ENCODE measurements at places on chromosomes 2 and 18.

DNA sequence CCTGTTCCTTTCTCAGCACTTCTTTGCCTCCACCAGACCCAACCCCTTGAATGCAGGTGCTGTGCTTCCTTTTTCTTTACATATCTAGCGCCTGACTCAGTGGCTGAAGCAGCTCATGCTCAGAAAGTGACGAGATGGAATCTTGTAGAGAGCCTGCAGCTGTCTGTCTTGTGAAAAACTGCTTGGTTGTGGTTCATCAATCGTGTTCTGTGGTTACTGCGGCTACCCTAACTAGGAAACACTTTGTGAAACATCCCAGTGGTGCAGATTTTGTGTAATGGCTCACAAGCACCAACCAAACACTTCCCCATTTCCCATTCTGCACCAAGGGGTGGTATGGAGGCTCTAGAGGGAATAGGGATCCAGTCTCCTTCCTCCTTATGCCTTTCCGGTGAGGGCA is 307.2 kb upstream of the MMADHC start:
- DNase-seq: no peak

GRCh38 chr2:22934747-22935146 is 450.2 kb upstream of the KLHL29 start:
- no peak for DNase-seq

DNA sequence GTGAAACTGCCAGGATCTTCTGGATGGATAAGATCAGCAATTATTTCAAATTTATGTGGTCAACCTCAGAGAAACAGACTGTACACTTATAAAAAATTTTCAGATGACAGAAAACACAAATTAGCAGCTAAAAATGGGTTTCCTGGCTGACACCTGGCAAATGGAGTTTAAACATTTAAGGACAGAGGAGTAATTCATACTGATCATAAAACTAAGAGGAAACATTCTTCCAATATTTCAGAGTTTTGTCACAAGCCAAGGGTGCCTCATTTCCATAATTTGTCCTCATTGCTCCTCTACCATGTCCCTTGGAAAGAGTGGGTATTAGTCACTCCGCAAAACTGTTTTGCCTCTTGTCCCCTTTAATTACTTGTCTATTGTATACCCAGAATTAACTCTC is 70.2 kb downstream of the TMEFF2 start:
- DNase-seq: no peak

DNA sequence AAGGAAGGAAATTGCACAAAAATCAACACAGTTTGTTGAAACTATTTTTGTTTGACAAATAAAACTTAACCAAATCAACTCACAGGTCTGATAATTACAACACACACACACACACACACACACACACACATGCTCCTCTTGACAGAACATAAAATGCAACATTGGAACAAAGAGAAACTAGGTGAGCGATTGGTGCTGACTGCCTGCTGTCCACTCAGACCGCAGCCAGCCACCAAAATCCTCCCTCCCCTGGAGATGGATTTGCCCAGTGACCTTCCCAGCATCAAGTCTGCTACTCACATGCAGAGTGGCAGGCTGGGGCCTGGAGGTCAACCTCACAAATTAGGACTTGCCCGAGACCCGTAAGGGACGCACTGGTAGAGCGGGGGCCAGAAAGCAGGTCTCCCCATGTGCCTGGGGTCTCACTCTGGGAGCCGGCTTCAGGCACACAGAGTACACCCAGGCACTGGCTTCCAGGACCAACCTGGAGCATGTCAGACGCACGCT is 61.4 kb downstream of the DIPK1C start:
- DNase-seq: no peak

DNA sequence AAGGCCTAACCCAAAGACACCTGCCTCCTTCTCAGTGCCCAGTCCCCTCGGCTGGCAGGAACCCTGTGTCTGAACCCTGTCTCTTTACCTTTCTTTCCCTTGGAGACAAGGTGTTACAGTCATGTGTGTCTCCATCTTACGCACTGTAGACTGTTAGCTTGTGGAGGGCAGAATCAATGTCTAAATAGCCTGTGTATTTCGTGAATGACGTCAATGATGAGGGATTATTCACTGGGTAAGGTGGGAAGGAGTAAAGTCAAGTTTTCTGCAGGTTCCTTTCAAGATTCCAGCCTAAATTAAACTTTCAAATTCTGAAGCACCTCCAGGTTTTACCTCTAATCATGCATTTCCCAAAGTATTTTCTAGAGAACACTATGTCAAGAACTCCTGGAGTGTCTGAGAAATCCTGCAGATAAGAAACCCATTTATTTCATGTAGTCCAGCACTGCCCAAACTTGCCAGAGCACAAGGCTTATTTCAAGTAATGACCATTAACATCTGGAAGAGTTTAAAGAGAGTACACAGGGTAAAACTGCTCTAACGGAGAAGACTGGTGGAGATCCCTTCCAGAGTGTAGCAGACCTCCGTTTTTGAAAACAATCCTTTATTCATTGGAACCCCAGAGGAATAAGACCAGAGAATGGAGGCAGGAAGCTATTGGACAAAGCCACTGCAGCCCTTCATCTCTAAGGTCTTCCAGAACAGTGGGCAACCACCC is 72.8 kb downstream of the KCNF1 start:
- peak; percentile 3 for DNase-seq

DNA sequence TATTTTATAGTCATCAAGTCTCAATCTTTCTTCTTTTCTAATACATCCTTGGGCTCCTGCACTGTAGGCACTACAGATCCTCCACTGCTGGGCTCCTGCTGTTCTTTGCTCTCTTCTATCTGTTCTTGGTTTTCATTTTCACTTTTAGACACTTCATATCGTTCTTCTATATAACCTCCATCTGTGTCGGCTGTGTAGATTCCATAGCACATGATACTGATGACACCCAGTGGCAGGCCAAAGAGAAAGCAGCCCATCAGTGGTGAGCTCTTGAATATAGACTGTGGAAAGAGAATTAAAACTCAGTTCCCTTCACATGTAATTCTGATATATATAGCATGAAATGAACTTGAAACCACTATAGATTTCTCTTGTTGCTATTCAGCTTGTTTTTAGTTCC is 38.0 kb downstream of the TMX3 start:
- DNase-seq: peak; percentile 46

DNA sequence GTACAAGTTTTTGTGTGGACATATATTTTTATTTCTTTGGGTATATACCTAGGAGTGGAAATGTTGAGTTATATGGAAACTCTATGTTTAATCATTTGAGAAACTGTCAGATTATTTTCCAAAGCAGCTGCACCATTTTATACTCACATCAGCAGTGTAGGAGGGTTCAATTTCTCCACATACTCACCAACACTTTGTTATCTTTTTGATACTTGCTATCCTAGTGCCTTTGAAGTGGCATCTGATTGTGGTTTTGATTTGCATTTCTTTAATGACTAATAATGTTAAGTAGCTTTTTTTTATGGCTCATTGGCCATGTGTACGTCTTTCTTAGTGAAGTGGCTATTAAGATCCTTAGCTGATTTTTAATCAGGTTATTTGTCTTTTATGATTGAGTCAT is 64.7 kb upstream of the SLC8A1 start:
- no peak for DNase-seq

- DNase-seq: no peak
These were observed 6.6 kb upstream of the NCK2 start for GRCh38 chr2:105737980-105738657.

GRCh38 chr18:48328473-48329210 is 80.5 kb downstream of the ZBTB7C start:
- DNase-seq: peak; percentile 70
